Activated gamma-delta T cell (primary cell): ENCODE measurements at places on chromosomes 5 and 9.

- DNase-seq, result no peak
These were observed 2.5 kb downstream of the LHX6 start for GRCh38 chr9:122226142-122226757.

GRCh38 chr9:97659771-97660170, 26.1 kb downstream of the NCBP1 start:
- DNase-seq, result no peak

GRCh38 chr9:79700607-79701360, 129.0 kb downstream of the TLE4 start:
- DNase-seq, result no peak

DNA sequence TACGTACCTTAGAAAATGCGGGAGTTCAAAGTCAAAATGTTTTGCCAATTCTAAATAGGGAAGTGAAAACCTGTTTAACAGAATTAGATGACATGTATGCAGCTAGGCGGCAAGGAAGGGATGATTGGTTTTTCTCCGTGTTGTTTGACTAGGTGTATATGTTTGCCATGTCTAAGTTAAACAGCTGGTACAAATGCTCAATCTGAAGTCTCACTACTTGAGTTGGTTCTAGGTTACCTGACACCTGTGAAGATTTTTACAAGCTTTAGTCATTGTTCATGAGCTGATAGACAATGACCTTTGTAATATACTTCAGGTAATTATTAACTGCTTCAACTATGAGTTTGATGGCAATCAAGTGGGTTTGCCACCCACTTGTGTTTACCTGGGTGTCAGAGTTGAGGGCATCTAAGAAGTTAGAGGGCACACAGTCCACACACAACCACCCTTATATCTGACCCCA, 74.3 kb downstream of the SLC44A1 start:
- no peak for DNase-seq

DNA sequence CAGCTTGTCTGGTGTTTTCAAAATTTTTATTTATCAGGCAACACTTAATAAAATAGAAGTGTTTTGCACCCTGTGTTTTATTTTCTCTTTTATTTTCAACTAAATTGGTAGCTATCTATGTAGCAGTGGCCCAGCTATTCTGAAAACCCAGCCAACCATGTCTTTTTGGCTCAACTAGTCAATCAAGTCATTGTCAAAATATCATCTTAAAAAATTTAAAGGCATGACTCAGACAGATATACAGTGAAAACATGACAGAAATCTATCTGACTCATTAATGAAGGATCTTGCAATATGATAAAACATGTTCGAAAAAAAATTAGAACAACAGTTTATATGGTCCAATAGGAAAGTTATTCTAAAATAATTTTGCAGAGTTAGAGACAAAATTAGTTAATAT, 75.1 kb downstream of the HSD17B4 start:
- no peak for DNase-seq

- DNase-seq, result no peak
These were observed 26.0 kb upstream of the FSD1L start for GRCh38 chr9:105421864-105422263.

- no peak for DNase-seq
These were observed 21.2 kb upstream of the FSD1L start for GRCh38 chr9:105426657-105427056.

- DNase-seq, result no peak
These were observed 44.8 kb downstream of the PARP8 start for GRCh38 chr5:50711280-50711679.

- DNase-seq, result no peak
These were observed at the start of gene LPAR1 for GRCh38 chr9:111038331-111039230. Gene LPAR1 (minus strand): TSS chr9:111038470. CDS start chr9:110972117, 66,353 bp downstream.

GRCh38 chr9:86975036-86975435, 27.7 kb upstream of the GAS1 start:
- no peak for DNase-seq

GRCh38 chr9:88772575-88772974, 218.7 kb upstream of the S1PR3 start:
- no peak for DNase-seq

DNA sequence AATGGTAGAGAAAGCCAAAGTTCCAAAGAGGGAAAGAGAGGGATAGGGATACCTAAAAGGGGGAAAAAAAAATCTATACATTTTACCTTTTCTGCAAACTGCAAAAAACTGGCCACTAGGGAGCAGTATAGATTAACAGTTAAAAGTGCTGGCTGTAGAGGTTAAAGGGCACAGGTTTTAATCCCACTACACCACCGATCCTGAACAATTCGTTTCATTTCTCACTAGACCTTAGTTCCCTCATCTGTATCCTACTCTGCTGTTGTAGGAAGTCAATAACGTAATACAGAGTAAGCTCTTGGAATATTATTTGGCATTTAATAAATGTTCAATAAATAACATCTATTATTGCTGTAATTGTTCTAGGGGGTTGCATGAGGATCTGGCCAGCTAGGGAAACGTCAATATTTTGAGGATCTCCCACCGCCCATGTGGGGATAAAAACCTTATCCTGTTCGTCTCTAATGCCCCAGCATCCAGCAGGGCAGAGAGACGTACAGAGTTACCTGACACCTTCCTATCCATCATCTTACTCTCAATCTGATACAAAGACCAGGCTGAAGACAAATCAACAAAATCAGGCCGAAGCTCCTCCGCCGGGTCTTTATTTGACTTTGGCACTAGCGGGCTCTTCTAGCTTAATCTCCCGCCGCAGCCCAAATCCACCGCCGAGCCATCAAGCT, 757 bp downstream of the CDC26 start:
- DNase-seq, result no peak

DNA sequence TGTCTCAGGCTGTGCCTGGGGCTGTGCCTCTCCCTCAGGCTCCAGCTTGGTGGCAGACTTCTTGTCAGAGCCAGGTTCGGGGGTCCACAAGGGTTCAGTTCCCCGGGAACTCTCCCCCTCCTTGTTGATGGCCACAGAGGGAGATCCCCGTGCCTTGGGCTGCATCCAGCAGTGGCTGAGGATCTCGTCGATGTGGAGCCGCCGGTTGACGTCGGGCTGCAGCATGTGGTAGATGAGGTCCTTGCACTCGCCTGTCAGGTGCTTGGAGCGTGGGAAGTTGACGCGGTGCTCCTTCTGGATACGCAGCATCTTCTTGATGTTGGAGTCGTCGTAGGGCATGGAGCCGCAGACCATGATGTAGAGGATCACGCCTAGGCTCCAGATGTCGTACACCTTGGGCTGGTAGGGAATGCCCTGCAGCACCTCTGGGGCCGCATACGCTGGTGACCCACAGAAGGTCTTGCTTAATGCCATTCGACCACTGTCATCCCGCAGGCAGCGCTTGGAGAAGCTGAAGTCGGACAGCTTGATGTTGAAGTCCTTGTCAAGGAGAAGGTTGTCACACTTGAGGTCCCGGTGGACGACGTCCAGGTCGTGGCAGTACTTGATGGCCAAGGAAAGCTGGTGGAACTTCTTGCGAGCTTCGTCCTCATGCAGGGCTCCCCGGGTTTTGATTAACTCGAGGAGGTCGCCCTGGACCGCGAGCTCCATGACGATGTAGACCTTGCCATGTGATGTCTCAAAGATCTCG, 752 bp downstream of the TSSK1B start:
- no peak for DNase-seq

DNA sequence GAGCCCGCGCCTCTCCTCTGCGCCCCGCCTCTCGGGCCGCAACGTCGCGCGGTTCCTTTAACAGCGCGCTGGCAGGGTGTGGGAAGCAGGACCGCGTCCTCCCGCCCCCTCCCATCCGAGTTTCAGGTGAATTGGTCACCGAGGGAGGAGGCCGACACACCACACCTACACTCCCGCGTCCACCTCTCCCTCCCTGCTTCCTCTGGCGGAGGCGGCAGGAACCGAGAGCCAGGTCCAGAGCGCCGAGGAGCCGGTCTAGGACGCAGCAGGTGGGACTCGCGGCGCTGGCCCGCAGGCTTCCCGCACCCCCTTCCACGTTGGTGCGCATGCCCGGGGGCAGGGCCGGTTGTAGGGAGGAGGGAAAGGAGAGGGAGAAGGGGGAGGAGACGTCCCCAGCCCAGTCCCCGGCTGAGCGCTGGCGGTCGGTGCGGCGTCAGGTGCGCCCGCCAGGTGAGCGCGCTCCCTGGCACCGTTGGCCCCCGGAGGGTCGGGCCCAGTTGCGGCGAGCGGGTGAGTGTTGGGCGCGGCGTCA, at the start of gene OCLN:
Gene OCLN, plus strand, starts transcription at position 400 of the 532 bp plus-strand sequence. CDS start 11,455 bp downstream, outside the sequence.
- DNase-seq, result no peak

- no peak for DNase-seq
These were observed 251.2 kb downstream of the CHSY3 start for GRCh38 chr5:130155345-130156011.

DNA sequence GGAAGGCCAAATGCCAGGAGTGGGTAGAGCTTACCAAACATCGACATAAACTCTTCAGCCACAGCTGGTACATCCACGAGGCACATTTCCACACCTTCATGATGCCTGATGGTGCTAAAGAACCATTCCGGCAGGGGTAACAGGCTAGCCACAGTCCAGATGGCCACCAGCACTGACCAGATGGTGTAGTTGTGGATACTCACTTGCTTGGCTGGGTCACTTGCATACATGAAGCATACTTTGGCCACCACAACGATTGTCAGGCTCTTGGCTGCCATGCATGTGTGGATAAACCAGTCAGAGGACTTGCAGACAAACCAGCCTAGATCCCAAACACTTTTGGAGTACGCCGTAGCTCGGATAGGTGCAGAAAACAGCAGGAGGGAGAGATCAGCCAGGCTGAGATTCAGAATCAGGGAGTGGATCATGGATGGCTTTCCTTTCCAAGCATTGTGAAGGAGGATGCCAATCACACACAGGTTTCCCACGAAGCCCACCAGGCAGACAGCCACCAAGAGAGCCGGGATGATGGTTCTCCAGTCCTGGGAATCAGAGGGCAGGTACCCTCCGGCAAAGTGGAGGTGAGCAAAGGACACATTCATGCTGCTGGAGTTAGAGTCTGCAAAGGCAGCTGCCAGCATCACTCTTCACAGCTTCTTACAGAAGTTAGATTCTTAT, 378 bp downstream of the GPR151 start:
- DNase-seq, result no peak

- no peak for DNase-seq
These were observed 293.6 kb downstream of the KCTD16 start for GRCh38 chr5:144464306-144464705.

DNA sequence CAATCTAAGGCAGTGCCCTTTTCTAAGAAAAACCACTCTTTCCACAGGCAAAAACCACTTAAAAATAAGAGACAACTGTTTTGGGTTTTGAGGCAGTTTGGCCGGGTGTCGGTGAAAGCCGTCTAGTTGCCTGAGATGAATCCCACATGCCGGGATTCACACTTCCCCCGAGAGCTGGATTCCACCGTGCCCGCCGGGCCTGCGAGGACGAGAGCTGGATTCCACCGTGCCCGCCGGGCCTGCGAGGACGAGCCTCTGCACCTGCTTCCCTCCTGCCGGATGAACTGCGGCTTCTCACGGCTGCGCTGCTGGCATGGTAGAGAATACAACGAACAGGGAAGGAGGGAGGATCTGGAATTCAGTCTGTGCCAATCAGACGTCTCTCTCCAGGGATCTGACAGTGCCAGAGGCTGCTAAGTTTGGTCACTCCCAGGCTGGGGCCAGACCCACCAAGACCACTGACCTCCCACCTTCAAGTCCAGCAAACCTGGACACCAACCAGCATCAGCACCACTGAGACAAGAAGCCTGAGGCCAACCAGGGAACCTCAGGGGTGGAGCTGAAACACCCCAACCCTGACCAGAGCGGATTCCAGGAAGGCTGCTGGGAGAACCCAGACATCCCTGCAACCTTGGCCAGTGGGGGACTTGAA, 23.0 kb downstream of the VAV2 start:
- DNase-seq, result no peak

DNA sequence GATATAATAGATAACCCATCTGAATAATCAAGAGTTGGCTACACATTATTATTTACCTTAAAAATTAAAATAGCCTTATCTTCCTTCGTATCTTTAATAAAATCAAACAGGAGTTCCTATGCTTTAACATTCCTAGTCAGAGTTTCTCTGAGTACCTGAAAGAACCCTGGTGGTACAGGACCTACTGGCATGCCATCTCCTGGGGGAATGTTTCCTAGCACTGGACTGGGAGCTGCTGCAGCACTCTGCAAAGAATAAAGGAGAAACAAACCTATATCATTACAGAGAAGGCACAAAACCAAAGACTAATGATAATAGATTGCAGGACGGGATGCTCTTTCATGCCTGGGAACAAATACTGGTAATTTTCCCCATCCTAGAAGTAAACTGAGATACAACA, 119.5 kb upstream of the ACOT12 start:
- DNase-seq, result no peak

DNA sequence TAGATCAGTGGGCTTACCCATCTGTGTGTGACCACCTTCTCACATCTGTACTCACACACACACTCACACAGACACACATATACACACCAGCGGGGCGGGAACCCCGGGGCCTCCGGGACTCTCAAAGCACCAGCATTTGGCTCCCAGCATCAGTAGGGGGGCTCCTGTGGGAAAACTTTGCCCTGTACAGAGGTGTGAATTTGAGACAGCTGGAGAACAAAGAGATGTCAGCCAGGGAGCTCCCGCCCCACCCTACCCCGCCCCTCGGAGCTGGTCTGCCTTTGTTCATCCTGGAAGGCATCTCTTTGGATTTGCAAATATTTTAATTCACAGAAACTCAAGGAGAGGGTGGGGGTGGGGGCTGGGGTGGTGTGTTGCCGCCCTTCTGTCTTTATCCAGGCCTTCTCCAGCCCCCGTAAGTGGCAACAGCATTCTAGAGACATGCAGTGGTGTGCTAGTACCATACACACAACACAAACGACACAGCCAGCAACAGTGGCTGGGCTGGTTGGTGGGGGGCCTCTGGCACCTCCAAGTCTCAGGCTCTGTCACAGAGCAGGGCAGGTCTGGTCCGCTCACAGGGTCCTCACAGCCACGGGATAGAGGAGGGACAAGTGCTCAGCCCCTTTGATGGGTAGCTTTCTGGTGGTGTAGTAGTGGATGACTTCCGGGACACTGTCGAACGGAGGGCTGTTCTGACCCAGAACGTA, 15.5 kb upstream of the SLC25A51 start:
- DNase-seq, result no peak

DNA sequence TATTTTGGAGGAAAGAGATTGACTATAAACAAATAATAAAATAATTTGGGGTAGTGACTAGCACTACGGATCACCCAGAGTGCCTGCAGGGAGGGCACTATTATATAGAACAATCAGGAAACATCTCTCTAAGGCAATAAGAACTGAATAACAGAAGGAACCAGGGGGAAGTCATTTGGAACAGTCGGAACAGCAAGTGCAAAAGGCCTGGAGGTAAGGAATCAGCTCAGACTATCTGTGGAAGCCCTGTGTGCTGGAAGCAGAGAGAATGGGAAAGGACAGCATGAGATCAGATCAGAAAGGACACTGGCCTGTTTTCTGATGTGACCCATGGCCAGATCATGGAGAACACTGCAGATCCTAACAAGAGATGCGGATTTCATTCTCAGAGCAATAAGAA, 357.6 kb downstream of the EFNA5 start:
- no peak for DNase-seq

- no peak for DNase-seq
These were observed 74.8 kb downstream of the ICE1 start for GRCh38 chr5:5497152-5497788.

- DNase-seq, result no peak
These were observed 48.0 kb upstream of the LRRC19 start for GRCh38 chr9:27053369-27054022.
